ENCODE measurements at places on chromosomes 2 and 18.
A peak's percentile ranks its signal among the peaks of the same experiment; 100 is the strongest.

DNA sequence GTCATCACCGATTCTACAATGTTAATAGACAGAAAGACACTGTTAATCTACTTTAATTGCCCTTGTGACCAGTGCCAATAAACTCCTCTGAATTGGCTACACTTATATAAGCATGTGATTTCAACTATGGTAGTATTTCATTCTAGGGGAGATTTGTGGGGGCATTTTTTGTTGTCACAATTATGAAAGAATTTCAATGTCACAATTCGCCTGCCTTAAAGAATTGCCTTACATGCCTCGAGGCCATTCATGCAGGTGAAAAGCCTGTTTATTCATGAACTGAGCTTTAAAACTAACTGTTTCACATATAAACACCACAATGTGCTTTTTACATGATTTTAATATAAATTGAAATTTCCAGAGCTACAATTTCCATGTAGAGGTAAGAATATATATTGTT, 162.8 kb downstream of the GCA start:
- no peak for DNase-seq

GRCh38 chr2:12824351-12824777, 107.6 kb downstream of the TRIB2 start:
- no peak for DNase-seq

GRCh38 chr2:237627441-237628246, at the start of gene LRRFIP1:
Gene LRRFIP1 (plus strand): TSS chr2:237627587. CDS start chr2:237627645, 58 bp downstream.
- DNase-seq: no peak

- DNase-seq: no peak
Observed at GRCh38 chr2:85843543-85843942, 45.2 kb downstream of the ST3GAL5 start.

DNA sequence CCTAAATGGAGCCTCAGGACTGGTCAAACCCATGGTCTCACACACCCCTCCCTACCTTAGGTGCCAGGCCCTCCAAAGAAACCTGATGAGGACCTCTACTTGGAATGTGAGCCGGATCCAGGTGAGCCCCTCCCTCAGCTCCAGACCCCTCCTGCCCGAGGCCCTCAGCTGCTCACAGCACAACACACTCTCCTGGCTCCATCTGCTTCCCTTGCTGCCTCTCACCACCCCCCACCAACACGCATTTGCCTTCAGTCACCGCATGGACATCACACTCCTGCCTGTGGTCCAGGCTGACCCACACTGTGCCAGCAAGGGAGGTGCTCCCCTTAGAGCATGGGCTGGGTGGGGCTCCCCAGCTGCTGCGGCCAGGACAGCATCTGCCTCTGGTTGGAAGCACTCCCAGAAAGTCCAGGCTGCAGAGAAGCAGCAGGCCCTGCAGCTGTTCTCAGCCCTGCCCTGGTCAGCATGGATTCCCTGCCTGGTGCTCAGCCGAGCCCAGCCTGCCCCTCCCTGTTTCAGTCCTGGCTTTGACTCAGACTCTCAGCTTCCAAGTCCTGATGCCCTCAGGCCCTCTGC, 15.1 kb downstream of the SH2D6 start:
- DNase-seq: peak; percentile 42

DNA sequence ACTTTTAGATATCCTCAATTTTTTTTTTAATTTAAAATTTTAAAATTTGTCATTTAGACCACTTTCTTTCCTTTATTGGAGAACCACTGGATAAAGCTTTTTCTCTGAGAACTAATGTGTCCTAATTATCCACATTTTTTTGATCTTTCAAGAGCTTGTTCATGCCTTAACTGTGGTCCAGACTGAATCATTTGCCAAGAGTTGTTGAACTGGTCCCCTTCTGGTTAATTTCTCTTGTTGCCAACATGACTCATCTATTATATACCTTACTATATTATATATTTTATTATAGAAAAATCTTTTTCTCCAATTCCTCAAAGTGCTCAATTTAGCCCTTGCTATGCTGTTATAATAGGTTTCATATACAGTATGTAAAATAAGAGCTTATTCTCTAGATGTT, 53.1 kb upstream of the TMEM87B start:
- no peak for DNase-seq

GRCh38 chr2:55891671-55892094, 31.9 kb downstream of the EFEMP1 start:
- DNase-seq: no peak

DNA sequence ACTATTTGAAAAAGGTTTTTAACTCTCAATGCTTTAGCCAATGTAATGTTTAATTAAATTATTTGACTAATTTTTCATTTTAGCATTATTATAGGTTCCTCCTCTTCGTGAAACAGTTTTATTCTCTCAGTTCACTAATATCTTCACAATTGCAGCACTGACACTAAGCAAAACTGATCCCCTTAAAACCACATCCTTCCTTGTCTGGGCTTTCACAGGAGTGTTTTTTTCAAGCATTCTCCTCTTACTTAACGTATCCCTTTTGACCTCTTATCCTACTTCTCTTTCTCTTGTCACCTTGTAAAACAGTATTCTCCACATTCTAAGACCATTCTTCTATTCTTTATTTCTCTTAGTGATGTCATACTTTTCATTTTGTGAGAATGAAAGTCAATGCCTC, 112.8 kb downstream of the DSC3 start:
- DNase-seq: no peak

DNA sequence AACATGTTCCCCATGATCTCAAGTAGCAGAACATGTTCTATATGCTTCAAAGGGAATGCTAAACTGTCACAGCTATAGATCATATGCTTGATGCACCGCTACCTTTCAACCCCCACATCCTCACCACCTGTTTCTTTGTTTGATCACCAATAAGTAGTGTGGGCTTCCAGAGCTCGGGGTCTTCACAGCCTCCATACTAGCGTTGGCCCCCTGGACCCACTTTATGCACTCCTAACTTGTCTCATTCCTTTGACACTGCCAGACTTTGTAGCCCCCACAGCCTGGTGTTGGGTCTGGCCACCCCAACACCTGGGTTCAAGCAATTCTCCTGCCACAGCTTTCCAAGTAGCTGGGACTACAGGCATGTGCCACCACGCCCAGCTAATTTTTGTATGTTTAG, 11.6 kb upstream of the RBM44 start:
- DNase-seq: no peak

DNA sequence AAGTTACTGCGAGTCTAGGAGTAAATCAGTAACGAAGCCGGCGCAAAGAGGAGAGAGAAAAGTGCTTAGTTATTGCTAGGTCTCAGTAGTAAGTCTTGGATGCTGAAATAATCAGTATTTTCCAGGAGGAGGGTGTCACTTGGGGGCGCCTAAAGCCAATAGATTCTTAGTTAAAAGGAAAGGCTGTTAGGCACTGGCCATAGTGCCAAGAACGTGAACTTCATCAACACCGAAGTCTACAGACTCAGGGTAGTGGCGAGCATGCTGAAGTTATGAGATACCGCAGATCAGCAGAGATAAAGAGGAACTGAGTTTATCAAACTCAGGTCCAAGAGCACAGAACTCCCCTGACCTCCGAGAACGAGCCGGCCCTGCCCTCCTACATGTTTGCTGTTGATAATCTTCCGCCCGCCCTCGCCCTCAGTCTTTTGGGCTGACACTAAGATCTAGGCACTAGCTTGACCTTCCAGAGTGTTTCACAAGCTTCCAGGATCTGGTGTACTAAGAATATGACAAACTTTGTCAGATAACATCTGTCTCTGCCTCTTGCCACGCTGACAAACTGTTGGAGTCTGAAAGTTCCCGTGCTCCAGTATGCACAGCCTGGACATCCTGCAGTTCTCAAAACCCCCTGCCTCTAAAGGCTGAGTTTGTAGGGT, 49.2 kb downstream of the CYB5A start:
- DNase-seq: no peak

DNA sequence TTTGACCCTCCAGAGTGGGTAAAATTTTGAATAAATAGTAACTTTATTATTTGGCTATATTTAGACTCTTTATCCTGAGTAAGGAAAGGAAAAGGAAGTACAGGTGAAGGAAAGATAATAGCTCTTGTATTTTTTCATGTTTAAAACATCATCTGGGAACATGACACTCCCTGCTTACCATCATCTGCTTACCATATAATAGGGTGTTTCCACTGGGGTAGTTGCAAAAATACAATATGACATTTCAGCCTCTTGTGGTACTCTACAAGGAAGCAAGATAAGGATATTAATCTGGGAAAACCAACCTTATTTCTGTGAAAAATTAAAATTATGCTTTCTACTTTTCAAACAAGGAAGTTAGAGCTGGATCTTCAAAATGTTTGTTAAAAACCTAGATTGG, 9.9 kb downstream of the RELCH start:
- no peak for DNase-seq

DNA sequence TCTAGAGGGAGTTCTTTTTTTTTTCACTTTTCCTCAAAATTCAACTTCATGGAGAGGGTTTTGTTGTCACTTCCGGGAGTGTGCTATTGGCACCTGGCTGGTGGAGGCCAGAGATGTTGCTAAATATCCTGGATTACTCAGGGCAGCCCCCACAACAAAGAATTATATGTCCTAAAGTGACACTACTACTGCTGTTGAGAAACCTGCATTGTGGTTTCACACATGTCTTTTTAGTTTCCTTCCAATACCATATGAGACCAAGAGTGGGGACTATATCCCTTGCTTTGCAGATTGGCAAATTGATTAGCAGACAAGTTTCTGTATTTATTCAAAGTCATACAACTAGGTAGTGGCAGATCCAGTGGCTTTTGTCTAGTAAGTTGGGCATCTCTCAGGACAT, 826.8 kb downstream of the TRIB2 start:
- no peak for DNase-seq

DNA sequence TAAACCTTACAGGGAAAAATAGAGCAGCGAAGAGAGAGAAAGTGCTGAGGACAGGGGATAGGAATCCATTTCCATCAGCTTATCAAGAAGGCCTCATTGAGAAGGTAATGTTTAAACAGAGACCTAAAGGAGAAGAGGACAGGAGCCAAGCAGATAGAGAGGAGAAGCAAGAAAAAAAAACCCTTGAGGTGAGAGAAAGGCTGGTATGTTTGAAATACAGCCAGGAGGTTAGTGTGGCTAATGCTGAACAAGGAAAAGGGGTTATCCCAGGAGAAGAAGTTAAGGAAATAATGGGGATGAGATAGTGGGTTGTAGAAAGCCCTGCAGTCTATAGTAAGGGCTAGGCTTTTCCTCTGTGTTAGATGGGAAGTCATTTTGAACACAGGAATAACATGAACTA, 90.8 kb downstream of the GRB14 start:
- DNase-seq: no peak

GRCh38 chr2:12867631-12868287, 151.0 kb downstream of the TRIB2 start:
- DNase-seq: no peak

GRCh38 chr2:26537069-26537825, 59.3 kb upstream of the OTOF start:
- no peak for DNase-seq

GRCh38 chr2:106825161-106825560, 60.8 kb downstream of the ST6GAL2 start:
- no peak for DNase-seq

DNA sequence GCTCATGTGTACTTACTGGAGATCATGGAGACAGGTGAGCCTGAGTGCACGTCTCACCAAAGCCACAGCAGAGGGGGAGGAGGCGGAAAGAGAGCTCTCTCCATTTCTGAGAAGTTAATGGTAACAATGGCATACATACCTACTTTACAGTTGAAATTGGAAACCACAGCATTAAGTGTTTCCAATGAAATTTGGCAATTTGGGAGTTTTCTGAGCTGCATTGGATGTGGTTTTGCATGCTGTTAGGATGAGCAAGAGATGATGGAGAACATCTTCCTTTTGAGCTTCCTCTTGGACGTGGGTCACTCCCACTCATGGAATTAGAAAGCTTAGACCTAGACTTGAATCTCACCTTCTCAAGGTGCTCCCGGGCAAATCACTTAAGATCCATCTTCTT, 25.5 kb upstream of the IL37 start:
- no peak for DNase-seq

- DNase-seq: no peak
Observed at GRCh38 chr2:65073879-65074565, 17.8 kb downstream of the CEP68 start.

DNA sequence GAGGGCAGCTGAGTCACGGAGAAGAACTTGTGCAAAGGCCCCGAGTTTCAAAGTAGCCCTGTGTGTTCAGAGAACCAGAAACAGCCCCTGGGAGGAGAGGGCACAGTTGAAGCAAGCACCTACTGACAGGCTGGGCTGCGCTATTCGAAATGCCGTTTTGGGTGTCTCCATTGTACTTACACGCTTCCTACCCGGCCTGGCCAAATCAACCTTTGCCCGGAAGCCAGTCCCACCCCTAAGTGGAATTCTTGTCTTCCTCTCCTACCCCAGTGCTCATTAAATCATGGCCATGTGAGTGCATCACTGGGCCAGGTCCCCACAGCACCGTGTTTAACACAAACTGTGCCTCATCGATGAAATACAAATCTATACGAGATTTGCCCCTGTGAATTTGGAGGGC, 6.0 kb downstream of the DIPK1C start:
- no peak for DNase-seq

GRCh38 chr18:10404168-10404567, 50.3 kb upstream of the APCDD1 start:
- no peak for DNase-seq

DNA sequence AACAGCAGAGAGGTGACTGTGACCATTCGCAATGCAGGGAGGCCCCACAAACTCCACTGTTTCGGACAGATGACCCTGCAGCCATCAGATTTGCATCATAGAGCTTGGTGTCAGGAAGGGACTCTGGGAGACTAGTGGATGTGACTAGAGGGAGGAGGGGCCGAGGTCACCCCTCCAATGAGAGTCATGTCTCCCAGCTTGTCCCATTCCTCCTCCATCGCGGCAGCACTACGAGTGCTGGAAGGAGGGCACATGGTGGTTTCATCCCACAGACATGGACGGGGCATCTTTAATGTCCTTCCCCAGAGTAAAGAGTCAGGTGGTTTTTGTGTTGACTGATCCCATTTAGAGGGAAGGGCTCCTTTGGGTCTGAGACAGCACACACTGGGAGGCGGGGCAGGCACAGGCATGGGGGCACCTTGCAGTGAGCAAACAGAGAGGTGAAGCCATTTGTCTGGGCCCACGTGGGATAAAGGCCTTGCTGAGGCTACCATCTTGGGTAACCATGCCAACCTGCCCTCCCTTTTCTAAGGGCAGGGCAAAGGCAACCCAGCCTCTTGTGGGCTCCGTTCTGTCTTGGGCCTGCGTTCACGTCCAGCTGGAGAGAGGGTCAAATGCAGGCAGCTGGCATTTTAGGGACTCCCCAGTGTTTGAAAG, 208.1 kb downstream of the ASB1 start:
- no peak for DNase-seq

GRCh38 chr2:79993144-79993543, 311.4 kb downstream of the LRRTM1 start:
- peak; percentile 50 for DNase-seq

DNA sequence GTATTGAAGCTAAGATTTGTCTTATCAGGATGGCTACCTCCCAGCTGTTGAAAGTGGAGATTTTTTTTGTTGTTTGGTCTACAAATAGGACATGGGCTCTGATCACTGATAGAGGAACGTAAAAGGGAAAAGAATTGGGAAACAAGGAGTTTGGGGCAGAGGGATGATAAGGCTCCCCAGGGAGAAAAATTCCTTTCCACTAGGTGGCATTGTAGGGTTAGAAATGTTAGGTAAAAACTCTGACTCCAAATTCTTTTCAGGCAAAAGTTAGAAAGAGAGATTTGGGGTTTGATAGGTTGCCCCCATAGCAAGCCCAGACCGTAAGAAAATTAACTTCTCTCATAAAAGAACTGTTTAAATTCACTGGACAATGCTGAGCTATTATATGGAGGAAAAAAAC, 19.8 kb downstream of the CMPK2 start:
- no peak for DNase-seq

GRCh38 chr2:154158101-154158500, 286.4 kb downstream of the GALNT13 start:
- no peak for DNase-seq

Data from AG04449 (cell line).